Activated naive CD4-positive, alpha-beta T cell (primary cell): ENCODE measurements at places on chromosomes 6 and 20.
A peak's percentile ranks its signal among the peaks of the same experiment; 100 is the strongest.

DNA sequence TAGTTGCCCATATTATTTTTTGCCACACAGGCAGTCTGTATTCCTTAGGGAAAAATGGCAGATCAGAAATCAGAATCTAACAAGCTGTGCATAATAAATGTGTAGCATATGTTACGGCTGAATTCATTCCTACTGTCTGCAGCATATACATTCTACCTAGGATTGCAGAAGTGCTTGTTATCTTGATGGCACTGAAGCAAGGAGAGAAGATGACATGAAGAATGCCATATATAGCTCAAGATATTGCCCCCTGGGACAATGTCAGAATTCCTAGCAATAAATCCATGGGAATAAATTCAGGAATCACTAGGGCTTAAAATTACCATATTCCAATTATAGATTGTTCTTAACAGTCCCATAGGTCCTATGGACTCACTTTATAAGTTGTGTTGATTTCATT, 293.0 kb upstream of the CNR1 start:
- no peak for DNase-seq

GRCh38 chr6:37004044-37004980, 1.1 kb upstream of the FGD2 start:
- DNase-seq: no peak

DNA sequence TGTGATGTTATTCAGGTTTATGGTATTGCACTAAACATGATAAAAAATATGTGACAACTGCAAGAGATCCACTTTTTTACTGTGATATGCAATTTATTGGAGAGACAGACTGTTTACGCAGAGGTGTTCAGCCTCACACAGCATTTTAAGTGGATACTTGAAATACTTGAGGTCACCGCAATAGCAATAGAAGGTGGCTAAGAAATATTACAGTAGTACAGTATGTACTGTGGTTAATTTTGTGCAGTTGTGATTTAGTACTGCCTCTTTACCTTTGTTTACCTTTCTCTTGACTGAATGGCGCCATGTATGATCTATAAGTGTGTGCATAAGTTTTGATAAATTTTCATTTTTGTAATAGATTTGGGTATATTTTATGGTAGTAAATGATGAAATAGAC, 17.4 kb downstream of the MACROD2 start:
- no peak for DNase-seq

GRCh38 chr6:30774701-30775100, 30.4 kb upstream of the IER3 start:
- no peak for DNase-seq

DNA sequence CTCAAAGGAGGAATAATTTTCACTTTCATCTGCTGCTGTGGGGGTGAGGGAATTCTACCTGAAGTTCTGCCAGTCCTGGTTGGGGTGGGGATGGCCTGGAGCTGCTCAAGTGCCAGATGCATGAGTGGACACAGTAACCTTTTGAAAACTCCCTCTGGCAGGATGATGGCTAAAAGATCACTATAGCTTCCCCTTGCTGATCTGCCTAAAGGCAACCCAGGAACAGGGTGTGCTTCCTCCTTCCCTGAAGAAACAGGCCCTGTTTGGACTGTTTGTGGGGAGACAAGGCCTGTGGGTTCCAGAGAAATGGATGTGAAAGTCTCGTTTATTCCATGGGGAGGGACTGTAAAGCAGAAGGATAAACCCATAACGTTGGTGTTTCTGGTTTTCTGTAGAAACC, 176.9 kb downstream of the DTNBP1 start:
- no peak for DNase-seq

DNA sequence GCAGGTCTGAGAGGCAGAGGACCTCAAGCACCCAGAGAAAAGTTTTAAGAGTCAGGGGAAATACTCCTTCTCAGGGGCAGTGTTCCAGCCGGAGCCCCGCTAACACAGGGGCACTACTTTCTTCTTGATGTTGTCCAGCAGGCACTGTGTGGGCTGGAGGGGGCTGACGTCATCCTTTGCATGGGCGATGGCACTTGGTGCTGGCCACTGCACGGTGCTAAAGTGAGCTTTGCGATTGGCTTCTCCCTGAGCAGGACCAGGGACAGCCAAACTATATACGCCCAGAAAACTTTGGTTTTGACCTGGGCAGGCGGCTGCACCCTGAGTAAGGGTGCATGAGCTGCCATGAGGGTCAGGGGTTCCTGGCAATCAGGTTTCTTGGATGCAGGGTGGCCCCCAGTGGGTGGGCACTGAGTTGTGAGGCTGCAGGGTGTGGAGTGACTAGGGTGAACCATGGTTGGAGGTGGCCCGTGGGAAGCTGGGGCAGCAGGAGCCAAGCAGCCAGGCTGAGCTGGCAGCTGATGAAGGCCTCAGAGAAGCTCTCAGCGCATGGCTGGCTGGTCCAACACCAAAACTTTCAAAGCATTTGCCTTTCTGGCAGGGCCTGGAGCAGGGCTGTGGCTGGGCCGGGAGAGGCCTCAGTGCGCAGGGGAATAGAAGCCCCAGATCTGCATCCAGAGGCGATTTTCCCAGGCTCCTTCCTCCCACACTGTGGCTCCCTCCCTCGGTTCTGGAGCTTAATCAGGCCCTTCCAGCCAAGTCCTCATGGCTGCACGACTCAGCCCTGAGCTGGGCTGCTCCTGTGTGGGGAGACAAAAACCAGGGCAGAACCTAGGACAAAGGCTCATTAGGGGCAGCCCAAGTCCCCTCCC, 18.3 kb downstream of the MRPS18A start:
- no peak for DNase-seq

DNA sequence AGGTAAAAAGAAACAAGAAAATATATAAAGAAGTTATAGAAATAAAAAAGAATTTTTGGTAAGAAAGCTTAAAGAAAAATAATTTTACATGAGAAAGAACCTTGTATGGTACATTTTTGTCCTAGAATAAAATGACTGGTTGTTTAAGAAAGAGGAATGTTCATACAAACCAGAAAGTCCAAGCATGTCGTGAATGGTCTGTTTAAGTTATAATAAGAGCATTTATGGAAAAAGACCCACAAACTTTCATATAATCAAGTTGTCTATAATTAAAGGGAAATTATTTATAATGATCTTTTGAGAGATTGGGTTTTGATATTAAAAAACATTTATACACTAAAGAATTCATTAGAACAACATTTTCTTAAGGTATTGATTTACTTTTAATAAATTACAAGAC, 27.8 kb upstream of the FAM110A start:
- DNase-seq: no peak

DNA sequence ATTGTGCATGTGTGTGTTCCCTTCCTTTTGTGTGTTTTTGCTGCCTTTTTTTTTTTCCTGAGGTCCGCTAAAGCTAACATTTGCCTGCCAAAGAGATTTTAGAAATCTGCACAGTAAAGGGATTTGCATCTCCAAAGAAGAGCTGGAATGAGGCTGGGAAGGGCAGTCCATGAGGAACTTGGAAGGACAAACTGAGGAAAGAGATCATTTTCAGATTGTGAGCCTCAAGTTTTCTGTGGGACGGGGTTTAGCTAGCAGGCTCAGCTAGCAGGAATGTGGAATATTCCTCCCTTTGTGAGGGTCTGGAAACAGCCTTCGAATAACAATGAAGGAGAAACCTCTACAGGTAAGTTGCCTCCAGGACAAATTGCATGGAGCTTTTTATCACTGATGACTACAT, 3.8 kb downstream of the INSM1 start:
- no peak for DNase-seq

DNA sequence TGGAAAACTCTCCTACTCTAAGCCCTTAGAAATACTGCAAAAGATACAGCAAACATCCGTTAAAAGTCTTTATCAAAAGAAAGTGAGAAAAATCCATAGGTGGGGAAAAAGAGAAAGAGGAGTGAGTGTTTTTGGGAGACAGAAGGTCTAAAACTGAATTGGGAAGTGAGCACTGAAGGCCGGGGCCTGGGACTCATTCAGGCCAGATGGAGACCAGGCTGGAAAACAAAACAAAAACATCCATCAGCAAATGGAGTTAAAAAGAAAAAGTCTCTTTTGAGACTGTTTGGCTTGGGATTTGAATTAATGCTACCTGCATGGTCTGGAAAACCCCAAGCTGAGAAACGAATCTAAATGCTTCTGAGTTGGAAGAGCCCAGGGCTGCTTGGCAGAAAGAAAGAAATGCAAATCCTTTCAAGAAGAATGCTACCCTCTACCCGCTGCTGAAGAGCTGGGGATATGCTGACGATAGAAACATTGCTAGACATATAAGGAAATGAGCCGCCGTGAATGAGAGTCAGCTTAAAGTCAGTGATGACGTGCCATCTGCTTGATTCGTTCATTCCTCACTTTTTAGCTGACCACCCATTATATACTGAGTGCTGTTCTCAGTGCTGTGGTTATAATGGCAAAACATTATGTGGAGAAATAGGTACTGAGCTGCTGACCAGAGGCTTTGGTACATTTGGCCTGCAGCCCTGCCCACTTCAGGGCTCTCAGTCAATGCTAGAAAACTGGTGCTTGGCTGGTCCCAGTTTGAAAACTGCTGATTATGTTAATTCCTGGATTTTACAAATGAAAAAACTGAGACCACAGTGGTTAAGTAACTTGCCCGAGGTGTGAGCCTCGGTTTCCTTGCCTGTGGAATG, 28.0 kb upstream of the TULP4 start:
- no peak for DNase-seq

GRCh38 chr6:24931296-24931695, 4.5 kb downstream of the RIPOR2 start:
- DNase-seq: no peak

- no peak for DNase-seq
Measured at GRCh38 chr6:169677096-169677495, 24.7 kb downstream of the WDR27 start.

GRCh38 chr20:11375335-11375734, 542.4 kb upstream of the BTBD3 start:
- DNase-seq: no peak

DNA sequence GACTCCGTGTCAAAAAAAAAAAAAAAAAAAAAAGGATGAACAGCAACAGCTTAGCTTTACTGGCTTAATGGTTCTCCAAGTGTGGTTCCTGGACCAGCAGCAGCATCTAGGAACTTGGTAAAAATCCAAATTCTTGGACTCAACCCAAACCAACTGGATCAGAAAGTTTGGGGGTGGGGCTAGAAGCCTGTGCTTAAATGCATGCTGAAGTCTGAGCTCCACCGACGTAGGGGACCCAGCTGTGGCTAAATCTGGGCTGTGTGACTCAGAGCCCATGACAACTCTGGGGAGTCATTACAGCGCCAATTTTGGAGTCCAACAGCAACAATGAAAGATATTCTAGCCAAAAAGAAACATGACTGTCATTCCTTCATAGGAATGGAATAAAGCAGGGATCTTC, 13.6 kb upstream of the CHD6 start:
- DNase-seq: no peak

DNA sequence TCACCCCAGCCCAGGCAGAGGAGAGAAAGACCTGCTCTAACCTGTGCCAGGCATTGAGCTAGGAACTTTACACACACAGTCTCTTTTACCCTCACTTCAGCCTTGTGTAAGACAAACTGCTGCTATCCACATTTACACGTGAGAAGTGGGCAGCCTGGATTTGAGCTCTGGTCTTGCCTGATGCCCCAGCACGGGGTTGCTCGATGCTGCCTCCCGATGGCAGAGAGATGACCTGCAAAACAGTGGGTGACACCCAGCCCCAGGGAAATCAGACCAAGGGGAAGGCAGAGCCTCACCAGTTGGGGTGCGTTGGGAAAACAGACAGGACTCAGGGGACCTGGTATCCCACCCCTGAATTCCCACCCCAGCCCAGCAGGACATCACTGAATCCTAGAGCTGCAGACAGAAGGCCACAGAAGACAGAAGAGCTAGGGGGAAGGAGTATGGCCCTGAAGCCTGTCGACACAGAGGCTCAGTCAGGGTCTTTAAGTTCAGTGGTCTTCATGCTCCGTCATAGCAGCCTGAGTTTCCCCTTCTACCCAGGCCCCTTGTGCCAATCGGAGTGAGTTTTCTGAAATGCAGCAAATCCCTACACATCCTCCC, 990 bp downstream of the BPI start:
- DNase-seq: no peak

- DNase-seq: peak; percentile 31
Measured at GRCh38 chr20:57391439-57392301, 474 bp downstream of the RBM38 start.

GRCh38 chr20:45765980-45766379, 25.7 kb downstream of the WFDC3 start:
- DNase-seq: no peak

DNA sequence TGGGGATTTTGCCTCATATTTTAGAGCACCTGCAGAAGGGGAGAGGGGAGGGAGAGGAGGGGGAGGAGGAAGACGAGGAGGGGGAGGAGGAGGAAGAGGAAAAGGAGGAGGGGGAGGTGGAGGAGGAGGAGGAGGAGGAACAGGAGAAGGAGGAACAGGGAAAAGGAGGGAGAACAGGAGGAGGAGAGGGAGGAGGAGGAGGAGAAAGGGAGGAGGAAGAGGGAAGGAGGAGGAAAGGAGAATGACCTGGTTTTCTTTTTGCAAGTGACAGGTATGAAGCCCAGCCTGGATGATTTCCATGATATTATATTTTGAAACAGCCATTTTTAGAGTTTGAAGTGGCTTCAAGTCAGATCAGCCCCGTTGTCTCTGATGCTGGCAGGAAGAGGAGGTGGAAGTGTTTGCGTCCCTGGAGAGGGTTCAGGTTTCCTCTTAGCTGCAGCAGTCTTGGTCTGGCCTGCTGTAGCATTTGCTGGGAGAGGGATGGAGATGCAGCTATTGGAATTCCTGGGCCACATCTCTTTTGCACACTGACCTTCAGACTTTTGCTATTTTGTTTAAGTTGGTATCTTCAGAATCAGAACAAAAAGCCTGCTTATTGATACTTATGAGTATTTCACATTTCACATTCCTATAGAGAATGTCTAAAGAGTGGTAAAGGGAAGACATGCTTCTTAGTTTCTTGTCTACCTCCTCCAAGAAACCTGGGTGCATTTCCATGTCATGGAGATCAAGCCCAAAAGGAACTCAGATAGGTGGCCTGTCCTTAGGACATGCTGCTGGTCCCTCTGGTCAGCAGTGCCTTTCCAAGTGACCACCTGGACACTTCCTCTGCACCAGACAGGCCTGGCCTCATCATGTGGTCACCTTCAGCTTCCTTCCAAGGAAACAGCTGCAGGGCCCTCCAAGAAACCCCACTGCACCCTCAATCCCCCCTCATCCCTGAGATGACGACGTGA, 54.3 kb upstream of the IYD start:
- no peak for DNase-seq

- no peak for DNase-seq
Measured at GRCh38 chr20:57180954-57181353, 85.5 kb downstream of the BMP7 start.

GRCh38 chr6:104207635-104208034, 652.1 kb downstream of the HACE1 start:
- no peak for DNase-seq

DNA sequence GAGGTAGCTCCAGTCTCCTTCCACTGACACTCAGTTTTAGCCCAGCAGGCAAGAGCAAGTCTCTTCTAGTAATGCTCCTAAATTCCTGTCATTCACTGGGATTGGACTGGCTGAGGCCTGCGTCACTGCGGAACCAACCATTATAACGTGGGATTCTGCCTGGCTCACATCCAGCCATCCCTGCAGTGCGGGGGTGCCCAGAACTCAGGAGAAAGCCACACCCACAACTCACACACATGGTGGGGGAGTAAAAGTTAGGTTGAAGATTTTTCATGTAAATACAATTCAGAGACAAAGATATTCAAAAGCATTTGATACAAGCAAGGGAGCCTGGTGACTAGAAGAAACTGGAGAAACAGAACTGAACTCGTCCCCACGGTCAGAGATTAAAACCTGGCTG, 504.0 kb upstream of the CDH4 start:
- DNase-seq: no peak

- DNase-seq: no peak
Measured at GRCh38 chr6:154123155-154123956, 84.3 kb downstream of the OPRM1 start.

GRCh38 chr6:105321207-105321606, 81.7 kb downstream of the PREP start:
- no peak for DNase-seq
